ENCODE measurements at places on chromosomes 6 and 20. TPM values are rescaled to one million over a fixed set of nuclear protein-coding genes. Genes with fewer than 3 reads are reported as not detected.

DNA sequence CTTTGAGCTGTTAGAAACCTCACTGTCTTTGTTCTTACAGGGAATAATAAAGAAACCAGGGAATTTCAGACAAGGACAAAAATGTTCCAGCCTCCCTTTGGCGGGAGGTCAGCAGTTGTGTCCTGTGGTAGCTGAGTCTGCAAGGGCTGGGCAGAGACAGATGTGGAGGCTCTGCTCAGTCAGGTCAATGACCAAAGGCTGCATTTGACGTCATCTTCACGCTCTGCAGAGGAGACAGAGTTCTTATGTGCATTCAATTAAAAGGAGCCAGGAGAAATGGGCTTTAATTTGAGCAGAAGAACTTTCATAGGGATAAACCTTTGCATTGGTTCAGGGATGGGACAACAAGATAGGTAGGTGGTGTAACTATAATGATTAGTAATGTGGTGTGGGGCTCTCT lies 45.1 kb upstream of the FOXA2 start:
- DNase-seq, result no peak

GRCh38 chr6:140736231-140736630 lies 1361.8 kb upstream of the CITED2 start:
- no peak for DNase-seq

DNA sequence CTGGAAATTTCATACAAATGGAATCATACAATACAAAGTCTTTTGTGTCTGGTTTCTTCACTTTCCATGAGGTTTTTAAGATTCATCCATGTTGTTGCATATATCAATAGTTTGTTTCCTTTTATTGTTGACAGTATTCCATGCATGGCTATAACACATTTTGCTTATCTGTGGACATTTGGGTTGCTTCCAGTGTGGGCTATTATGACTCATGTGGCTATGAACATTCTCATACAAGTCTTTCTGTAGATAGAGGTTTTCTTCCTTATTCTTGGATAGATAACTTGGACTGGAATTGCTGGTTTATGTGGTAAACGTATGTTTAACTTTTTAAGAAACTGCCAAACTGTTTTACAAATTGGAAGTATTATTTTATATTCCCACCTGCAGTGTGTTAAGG lies 30.0 kb upstream of the KIF6 start:
- no peak for DNase-seq

GRCh38 chr6:55276745-55277530 lies 50.3 kb upstream of the GFRAL start:
- peak; percentile 25 for DNase-seq

LHFPL5 gene
- total RNA-seq, result not detected
